ENCODE measurements at places on chromosomes 1 and 21. TPM values are rescaled to one million over a fixed set of nuclear protein-coding genes. Genes with fewer than 3 reads are reported as not detected.

NBPF6 gene
- not detected for total RNA-seq

DPH5 gene
- total RNA-seq, result 42.4 TPM

CRYAA gene
- not detected for total RNA-seq

OR2L3 gene
- total RNA-seq, result not detected

OR2T27 gene
- not detected for total RNA-seq

CHRM3 gene
- total RNA-seq, result 1.0 TPM

HRNR gene
- total RNA-seq, result under 0.01 TPM

PIGR gene
- total RNA-seq, result 0.51 TPM

- DNase-seq, result peak; percentile 42
Measured at GRCh38 chr1:28582248-28582615, 9.8 kb upstream of the RAB42 start.

- no peak for DNase-seq
Measured at GRCh38 chr1:61277121-61277690, 194.8 kb downstream of the NFIA start.

DNA sequence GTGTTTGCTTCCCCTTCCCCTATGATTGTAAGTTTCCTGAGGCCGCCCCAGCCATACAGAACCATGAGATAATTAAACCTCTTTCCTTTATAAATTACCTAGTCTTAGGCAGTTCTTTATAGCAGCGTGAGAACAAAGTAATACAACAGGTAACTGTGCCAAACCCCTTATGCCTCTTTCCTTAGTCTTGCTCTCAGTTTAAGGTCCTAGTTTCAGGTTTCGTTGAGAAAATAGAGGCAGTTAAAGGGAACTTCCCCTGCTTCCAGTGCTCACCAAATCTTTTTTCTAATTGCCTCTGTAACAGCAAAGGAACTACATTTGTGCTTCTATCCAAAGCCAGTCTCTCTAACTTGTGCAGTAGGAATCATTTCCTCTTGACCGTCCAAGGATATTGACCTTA, 164.8 kb downstream of the PATJ start:
- DNase-seq, result no peak

GRCh38 chr1:2412773-2413494, 570 bp upstream of the PEX10 start:
- DNase-seq, result no peak

- DNase-seq, result peak; percentile 63
Measured at GRCh38 chr1:229848752-229849677, 218.0 kb upstream of the GALNT2 start.

DNA sequence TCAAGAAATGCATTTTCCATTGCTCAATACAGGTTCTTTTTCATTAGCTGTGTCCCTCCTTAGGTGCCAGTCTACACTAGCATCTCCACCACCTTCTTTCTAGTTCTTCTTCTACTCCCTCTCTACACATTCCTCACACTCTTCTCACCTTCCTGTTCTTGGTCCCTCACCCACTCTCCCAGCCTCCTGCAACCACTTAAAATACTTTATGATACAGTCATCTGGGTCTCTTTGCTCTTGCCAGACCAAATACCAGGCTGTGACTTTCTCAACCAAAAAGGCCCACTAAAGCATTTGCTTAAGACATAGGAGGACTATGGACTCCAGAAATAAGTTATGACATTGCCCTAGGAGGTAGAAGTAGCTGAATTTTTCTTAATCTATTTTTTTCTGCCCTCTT, 35.1 kb downstream of the PIGM start:
- peak; percentile 90 for DNase-seq

GRCh38 chr1:35876988-35877387, 6.0 kb upstream of the AGO1 start:
- peak; percentile 20 for DNase-seq

DNA sequence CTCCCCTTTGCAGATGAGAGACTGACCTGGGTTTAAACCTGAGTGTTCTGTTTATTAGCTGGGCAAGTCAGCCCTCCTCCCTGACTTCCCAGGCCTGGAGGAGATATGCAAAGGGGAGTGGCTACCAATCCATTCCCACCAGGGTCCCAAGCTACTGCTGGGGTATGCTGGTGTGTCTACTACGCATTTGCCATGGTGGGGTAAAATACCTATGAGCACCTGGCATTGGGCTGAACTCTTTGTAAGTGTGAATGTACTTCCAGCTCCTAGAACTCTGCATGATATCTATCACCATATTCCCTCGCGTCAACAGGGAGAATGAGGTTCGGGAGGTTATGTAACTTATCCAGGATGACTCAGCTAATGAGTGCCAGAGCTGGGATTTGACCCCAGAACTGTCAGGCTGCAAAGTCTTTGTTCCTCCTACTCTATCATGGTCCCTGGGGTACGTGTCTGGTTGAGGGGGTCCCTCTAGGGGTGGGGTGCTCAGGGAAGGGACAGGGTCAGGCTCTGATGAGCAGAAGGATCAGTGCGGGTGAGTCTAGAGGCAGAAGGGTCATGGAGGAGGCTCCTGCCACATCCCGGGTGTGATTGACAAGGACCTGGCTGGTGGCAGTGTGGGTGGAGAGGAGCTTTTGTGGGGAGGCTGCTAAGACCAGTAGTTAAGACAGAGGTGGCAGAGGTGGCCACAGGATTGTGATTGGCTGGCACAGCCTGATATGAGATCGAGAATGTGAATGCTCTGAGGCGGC, 16.7 kb downstream of the AMPD2 start:
- peak; percentile 32 for DNase-seq

DNA sequence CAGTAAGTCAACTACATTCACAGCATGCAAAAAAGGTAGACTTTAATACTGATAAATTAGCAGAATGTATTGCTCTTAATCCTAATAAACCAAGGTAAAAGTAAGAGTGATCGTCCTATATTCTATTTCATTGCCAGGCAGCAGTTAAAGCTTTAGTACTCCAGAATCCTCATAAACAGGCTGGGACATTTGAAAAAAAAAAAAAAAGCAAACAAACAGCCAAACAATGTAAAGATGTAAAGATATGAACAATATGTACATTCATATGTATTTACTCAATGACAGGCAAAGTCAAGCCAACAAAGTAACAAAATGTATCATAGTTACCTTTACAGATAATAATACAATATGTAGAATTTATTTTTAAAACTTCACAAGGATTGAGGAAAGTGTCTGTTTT, 383.6 kb downstream of the COL11A1 start:
- DNase-seq, result no peak

DNA sequence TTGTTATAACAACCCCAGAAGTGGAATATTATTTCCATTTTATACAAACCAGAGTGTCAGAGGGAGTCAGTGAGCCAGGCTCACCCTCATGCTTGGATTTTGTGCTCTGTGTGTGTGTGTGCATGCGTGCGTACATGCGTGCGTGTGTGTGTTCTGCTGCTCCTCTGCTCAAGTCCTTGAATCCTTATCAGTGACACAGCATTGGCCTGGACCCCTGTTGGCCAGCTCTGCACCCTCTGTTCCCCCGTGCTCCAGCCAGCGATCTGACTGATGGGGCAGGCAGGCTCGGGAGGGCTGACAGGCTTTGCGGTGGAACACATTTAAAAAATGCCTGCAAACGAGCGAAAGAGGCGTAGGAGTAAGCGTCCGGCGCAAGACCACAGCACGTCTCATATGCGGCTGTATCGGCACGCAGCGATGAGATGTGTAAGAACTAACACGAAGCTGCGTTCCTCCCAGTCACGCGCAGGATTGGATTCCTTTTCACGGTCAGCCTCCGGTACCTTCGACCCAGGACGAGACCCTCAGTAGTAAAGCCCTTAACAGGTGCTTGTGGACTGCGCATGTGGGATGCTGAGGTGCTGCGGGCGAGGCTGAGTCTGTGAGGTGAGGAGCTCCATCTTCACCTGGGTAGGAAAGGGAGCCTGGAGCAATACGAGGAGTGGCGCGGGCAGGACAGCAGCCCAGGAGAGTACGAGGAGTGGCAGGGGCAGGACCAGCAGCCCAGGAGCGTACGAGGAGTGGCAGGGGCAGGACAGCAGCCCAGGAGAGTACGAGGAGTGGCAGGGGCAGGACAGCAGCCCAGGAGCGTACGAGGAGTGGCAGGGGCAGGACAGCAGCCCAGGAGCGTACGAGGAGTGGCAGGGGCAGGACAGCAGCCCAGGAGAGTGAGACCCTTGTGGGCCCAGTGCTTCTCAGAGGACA, 130.9 kb downstream of the GALNT2 start:
- DNase-seq, result no peak

GRCh38 chr1:87091425-87091824, 177.0 kb downstream of the HS2ST1 start:
- DNase-seq, result no peak

All from bronchial epithelial cell (primary cell).